Type B pancreatic cell (in vitro differentiated cells): ENCODE measurements at places on chromosomes 1 and 21.

GRCh38 chr21:45084121-45084520 lies 9.7 kb downstream of the ADARB1 start:
- DNase-seq, result no peak

DNA sequence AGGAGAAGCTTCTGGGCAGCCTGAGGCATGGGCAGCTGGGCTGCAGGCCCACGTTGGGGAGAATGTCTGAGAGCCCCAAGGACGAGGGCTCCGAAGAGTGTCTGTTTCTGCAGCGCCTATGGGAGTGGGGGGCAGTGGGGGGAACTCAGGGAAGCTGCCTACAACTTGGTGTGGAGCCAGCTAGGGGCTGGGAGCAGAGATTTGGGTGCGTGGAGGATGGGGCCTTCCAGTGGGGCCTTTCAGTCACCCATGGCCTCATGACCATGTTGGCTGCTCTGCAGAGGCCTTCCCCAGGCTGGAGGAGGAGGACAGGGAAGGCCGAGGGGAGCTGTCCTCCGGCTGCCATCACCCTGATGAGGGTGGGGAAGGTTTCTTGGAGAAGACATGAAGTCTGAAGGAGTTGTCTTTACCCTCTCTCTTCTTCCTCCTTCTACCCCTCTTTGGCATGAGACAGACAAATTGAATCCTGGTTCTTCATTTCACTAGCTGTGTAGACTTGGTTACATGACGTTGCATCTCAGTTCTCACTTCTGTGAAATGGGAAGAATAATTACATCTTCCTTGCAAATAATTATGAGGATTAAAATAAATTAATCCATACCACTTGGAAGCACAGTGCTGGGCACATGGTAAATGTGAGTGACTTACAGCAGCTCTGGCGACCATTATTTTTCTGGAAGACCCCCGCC lies 8.3 kb downstream of the PPFIA4 start:
- DNase-seq, result no peak

GRCh38 chr1:3625151-3625907 lies 514 bp downstream of the TPRG1L start:
- no peak for DNase-seq

DNA sequence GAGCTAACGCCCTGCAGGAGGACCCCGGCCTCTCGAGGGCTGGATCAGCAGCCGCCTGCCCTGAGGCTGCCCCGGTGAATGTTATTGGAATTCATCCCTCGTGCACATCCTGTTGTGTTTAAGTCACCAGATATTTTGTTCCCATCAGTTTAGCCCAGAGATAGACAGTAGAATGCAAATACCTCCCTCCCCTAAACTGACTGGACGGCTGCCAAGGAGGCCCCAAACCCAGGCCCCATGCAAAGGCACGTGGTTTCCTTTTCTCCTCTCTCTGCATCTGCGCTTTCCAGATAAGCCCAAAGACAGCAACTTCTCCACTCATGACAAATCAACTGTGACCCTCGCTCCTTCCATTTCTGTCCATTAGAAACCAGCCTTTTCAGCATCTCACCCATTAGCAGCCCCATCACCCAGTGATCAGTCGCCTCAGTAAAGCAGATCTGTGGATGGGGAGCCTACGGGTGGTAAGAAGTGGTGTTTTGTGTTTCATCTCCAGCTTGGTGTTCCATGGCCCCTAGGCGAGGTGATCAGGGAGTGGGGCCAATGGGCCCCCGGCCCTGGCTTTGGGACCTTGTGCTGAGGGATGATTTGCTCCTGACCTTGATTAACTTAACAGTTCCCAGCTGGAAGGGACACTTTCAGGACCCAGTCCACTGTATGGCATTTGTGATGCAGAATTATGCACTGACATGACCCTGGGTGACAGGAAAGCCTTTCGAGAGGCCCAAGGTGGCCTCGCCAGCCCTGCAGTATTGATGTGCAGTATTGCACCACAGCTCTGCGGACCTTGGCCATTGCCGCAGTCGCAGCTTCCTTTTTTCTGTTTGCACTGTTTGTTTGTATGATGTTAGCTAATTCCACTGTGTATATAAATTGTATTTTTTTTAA lies 5.2 kb downstream of the NPPA start:
- DNase-seq, result no peak

DNA sequence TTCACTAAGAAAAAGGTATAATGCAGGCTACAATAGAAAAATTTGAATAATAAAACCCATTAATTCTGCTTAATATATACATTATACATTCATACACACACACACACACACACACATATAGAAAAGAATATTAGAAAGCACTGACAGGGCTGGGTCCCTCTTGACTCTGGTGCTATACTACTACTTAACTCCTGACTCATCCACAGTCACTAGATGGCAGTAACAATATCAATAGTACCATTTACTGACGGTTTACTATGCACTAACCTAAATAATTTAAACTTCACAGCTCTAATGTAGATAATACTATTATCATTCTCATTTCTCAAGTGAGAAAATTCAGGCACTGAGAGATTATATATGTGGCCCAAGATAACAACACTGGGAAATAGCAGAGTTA lies 87.5 kb downstream of the COP1 start:
- DNase-seq, result no peak
